Hematopoietic multipotent progenitor cell (in vitro differentiated cells): ENCODE measurements at places on chromosomes 3 and 15.

DNA sequence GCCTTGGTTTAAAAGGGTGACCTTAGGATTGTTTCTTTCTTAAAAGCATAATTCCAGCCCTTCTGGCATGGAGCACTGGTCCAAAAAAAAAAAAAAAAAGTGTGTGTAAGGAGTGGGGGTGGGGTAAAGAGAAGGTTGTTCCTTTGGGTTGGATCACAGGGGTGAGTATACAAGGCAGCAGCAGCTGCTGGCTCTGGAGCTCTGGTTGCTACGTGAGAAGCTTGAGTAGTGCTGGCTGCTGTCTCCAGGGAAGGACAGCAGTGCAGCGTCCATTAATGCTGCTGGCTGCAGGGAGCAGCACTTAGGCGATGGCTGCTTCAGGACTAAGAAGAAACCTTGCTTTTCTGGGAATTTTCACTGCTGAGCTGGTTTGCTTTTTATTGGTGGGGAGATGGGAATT lies 2.3 kb downstream of the SETD5 start:
- DNase-seq: peak; percentile 42

DNA sequence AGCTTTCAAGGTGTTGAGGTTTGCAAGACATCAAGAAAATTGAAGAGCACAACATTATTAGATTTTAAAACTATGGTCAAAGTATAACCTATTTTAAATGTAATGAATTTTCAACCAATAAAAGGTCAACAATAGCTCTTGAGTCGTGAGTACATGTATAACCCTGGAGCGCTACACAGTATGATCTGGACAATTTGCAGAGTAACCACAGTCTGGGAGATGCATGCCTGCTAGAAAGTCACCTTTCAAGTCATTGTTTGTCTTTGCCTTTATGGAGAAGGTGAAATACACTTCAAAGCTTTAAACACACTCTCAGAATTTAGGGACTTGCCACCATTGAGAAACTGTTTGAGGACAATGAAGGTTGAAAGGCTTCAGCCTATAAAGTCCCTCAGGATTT lies 112.6 kb upstream of the ALCAM start:
- no peak for DNase-seq

DNA sequence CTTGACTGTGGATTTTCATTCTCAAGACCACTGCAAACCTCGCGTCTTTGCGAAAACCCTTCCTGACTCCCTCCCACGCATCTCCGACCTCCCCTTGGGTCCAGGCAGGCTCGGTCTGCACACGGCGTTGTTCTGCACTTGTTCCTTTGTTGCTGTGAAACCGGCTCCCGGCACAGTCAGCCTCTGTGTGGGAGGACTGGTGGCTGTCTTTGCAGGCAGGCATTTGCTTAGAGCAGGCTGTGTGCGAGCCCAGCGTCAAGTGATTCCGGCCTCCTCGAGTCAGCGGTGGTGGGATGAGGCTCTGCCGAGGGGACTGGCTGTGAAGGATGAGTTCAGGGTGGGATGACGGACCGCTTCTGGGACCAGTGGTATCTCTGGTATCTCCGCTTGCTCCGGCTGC lies 102.6 kb upstream of the ROPN1 start:
- DNase-seq: no peak

DNA sequence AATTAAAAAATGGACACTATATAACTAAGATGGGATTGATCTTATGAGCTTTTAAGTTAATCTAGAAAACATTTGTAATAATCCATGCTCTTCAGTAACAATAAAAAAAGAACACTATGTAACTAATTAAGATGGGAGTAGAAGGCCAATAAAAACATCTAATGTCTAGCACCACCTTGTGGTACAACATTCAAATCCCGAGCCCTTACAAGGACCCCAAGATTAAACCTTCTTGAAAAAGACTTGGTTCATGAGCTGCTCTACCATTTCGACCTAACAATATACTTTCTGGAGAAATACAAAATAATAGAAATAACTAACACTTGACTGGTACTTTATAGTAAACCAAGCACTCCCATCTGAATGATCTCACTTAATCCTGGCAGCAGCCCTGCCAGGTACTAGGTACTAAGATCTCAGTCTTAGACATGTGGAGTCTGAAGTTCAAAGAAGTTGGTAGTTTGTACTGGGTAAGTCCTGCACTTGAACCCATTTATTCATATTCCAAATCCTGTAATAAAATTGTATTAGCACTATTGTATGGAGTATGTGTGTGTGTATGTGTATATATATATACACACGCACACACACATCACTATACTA lies 21.8 kb downstream of the METTL6 start:
- DNase-seq: peak; percentile 83

GRCh38 chr15:101620671-101621070 lies 31.5 kb downstream of the TM2D3 start:
- no peak for DNase-seq

GRCh38 chr3:128447561-128448013 lies 19.1 kb downstream of the DNAJB8 start:
- no peak for DNase-seq

DNA sequence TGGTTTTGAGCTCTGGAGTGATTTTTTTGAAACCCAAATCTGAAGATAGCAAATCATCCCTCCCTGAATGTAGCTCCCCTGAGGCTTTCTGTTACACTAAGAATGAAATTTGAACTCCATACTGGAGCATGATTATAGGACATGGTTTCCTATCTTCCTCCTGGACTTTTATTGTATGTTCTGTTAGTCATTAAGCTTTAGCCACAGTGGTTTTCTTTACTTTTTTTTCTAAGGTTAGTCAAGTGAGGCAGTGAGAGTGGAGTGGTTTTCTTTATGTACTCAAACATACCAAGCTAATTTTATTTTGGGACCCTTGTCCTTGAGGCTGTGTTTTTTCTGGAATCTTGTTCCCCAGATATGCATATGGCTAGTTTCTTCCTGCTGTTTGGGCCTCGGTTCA lies 55.2 kb upstream of the FRMD4B start:
- DNase-seq: no peak

DNA sequence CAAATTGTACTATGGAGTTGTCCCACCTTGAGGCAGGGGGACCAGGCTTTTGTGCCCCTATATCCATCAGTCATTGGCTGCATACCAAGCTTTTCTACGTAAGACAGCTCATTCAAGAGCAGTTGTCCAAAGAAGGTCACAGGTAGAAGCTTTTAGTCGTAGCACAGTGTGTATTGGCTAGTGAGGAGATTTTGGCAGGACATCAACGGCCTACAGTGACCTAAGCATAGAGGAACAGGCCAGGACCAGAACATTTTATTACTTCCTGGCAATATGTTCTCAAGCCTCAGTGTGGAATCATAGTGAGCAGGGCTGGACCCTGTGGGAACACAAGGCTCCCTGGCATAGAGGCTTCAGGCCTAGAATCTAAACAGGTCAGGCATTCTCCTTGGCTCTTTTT lies 105.4 kb upstream of the ANKRD28 start:
- no peak for DNase-seq

GRCh38 chr3:5020242-5020722 lies 41.0 kb downstream of the BHLHE40 start:
- DNase-seq: no peak

DNA sequence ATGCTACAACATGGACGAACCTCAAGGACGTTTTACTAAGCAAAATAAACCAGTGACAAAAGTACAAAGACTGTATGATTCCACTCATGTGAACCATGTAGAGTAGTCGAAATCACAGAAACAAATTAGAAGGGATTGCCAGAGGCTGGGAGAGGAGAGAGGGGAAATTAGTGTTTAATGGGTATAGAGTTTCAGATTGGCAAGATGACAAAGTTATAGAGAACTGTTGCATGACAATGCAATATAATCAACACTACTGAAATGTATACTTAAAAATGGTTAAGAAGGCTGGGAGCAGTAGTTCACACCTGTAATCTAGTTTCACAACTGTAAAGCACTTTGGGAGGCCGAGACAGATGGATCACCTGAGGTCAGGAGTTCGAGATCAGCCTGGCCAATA lies 36.9 kb downstream of the PLS1 start:
- no peak for DNase-seq

- no peak for DNase-seq
Measured at GRCh38 chr3:102069211-102069662, 219.9 kb downstream of the NFKBIZ start.

DNA sequence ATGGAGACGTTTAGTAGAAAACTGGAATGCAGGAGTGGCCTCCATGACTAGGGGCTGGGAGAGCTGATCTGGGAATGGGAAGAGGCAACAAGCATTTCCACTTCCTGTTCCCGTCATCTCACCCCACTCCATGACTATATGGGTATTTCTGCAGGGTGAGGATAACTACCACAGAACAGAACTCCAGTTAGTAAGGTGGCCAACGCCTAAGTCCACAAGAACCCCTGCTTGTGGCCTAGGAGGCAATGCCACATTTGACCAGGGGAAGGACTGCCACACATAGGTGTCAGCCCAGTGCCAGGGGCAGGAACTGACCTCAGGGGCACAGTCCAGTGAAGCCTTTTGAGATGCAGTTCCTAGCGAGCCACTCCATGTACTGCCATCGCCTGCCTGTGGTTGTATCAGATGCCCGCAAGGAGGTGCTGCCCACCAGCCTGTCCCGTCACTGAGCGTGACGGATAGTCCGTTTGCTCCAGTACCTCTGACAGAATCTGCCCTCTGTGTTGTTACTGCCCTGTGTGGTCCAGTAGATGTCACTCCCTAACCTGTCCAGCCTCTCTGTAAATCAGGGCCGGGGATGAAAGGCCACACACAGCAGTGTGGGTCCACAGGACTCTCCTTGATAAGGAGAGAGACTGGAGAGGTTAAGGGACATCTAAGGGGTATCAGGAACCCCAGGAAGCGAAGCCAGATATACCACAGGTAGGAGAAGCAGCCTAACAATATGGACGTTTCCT lies 3.5 kb upstream of the MTFMT start:
- DNase-seq: peak; percentile 62

DNA sequence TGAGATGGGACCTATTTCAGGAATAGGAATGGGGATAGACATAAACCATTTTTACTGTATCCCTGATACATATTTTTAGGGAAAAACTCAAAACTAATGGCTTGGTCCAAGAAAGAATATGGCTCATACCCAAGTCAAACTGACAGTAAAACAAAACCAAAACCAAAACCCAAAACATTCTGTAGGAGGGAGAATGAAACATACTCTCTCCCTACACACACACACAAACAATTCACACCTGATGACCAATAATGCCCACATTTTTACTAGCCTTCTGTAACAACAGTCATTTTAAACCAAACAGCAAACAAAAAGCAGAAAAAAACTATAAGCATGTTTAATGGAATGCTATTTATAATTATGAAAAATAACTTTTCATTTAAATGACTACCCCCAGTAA lies 74.9 kb downstream of the NBEAL2 start:
- DNase-seq: no peak

- no peak for DNase-seq
Measured at GRCh38 chr3:143476965-143477640, 357.5 kb downstream of the CHST2 start.

GRCh38 chr3:15794303-15794771 lies 3.4 kb downstream of the ANKRD28 start:
- DNase-seq: peak; percentile 71

DNA sequence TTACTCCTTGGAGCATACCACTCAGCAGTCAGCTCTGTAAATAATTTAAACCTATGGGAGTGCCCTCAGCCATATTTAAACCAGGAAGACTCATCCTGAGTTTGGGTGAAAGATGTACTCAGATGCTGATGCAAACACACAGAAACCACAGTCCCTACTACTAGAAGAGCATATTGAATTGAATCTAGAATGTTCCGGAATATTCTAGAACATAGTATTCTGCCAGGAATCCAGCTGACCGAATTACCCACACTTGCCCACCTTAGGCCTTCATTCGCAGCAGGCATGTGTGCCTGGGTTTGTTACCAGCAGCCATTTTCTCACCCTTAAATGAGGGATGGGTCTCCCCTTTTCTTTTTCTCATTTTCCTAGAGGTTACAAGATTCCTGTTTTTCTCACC lies 202.4 kb upstream of the ICE2 start:
- DNase-seq: no peak

DNA sequence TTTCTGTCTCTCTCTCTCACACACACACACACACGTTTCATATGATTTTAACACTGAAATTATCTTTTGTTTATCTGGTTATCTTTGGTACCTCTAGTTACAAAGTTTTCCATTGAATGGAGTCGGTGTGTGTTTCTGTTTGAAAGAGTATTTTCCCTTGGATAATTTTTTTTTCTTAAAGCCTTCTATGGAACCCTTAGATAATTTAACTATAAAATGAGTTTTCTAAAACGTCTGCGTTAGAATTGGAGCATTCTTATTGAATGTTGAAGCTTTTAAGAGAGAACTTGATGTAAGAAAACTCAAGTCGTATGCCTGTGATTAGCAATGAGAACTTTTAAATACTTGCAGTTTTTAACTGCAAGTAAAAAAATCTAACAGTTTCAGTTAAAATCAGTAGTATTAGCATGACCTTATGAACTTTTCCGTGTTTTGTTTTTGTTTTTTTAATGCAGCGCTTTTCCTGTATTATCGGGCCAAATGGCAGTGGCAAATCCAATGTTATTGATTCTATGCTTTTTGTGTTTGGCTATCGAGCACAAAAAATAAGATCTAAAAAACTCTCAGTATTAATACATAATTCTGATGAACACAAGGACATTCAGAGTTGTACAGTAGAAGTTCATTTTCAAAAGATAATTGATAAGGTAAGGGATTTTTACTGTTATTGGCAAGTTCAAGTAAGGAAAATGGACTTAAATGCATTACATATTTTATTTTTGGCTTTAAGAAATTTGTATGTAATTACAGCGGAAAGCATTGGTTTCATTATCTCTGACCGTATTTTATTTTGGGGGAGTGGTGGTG lies 3.0 kb downstream of the SMC4 start:
- no peak for DNase-seq

GRCh38 chr3:60323651-60324050 lies 927.6 kb downstream of the FHIT start:
- DNase-seq: no peak

DNA sequence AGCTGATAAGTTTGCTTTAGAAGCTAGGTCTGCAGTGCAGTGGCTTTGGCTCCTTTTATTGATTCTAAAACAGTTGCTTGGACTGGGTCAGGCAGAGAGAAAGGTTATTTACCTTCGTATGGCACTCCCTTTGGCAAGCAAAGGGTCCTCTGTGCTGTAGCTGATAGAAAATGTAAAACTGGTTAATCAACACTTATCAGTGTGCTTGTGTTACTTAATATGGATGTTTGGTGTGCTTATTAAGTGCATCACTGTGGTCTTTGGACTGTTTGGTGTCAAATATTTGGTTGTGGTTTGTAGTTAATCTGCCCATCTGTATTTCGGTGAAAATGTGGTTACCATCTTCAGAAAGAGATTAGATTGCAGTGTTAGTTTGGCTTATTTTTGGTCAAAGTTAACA lies 16.0 kb downstream of the UBE2E2 start:
- DNase-seq: no peak

- DNase-seq: no peak
Measured at GRCh38 chr3:66361356-66361755, 139.5 kb downstream of the LRIG1 start.

DNA sequence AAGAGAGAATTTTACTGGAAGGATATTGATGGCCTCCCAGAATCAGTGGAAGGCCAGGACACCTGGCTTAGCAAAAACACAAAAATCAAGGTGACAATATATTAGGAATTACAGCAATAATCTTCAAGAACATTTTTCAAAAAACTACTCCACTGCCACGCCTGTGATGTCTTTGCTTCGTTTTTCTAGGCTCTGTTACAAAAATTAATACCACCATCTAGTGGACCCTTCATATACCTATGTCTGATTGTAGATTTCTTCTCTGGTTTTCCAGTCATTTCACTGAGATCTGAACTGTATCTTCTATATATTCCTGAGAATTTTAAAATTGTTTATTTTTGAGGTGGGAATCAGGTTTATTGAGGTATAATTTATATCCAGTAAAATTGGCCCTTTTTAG lies 5.6 kb upstream of the SLC33A1 start:
- DNase-seq: peak; percentile 30

GRCh38 chr3:38587548-38588131 lies 61.8 kb downstream of the SCN5A start:
- no peak for DNase-seq
